ENCODE measurements at places on chromosomes 16 and 17.

GRCh38 chr16:84993926-84994325, 17.4 kb downstream of the ZDHHC7 start:
- no peak for DNase-seq

DNA sequence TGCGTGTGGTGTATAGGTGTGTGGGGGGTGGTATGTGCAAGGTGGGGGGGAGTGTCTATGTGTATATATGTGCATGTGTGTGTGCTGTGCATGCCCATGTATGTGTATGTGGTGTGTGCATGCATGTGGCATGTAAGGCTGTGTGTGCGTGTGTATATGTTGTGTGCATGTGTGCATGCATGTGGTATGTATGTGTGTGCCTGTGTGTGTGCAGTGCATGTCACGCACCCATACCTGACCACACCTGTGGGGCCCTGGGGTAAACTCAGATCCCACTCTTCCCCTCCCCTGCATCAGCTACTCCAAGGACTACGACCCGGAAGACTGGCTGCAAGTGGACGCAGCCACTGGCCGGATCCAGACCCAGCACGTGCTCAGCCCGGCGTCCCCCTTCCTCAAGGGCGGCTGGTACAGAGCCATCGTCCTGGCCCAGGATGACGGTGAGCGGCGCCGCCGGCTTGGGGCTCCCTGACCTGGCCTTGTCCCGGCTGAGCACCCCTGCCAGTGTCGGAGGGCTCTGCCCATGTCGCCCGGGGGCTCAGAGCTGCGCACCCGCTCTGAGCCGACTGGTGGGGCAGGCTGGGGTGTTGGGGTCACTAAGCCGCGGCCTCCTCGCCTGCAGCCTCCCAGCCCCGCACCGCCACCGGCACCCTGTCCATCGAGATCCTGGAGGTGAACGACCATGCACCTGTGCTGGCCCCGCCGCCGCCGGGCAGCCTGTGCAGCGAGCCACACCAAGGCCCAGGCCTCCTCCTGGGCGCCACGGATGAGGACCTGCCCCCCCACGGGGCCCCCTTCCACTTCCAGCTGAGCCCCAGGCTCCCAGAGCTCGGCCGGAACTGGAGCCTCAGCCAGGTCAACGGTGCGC, 9.1 kb downstream of the SLC22A31 start:
- no peak for DNase-seq

DNA sequence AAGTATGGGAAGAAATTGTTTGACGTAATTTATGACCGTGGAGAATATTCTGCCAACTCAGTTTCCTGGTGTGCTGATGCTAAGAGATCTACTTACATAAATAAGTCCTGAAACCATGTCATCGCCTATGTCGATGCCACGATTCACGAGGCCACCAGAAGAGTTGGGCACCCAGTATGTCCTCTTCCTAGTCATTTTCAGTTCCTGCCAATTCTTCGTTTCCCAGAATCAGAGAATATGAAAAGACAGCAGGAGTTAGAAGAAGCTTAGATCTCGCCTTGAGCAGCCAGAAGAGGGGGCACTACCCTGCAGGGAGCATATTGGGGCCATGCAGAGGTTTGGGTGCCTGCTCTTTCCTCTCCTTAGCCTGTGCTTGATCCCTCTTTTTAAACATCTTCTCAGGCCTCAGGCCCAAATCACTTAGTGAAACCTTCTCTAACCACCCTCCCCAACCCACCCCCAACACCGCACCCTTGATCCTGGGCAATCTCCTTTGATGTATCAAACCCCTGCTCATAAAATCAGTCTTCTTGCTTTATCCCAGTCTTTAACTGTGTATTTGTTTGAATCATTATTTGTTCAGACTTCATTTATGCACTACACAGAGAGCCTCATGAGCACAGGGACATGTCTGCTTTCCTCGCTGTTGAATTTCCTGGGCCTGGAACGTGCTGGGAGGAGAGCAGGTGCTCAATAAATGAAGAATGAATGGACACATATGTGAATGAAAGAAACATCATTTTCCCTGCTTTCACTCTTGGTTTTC, 12.2 kb upstream of the LONP2 start:
- peak; percentile 5 for DNase-seq

- DNase-seq: no peak
Measured at GRCh38 chr16:11402051-11402744, 56.9 kb downstream of the RMI2 start.

GRCh38 chr17:58574025-58574424, 59.6 kb upstream of the MTMR4 start:
- no peak for DNase-seq

GRCh38 chr16:54341892-54342776, 55.5 kb upstream of the IRX3 start:
- no peak for DNase-seq
